ENCODE measurements at places on chromosomes 1 and 21.

DNA sequence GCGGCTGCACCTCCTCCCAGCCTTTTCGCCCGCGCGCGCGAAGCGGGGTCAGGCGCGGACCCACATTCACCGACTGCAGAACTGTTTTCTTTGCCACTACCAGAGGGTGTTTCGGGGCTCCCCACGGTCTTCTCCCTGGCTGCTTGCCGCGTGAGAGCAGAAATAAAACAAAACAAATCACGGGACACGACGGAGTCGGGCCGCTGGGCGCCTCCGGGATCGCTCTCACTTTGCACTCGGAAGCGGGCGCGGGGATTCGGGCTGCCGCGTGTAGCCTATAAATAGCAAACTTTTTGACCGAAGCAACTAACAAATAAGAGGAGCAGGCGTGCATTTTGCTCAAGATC lies 412.3 kb upstream of the ESRRG start:
- DNase-seq, result no peak

GRCh38 chr1:79364896-79365295 lies 358.4 kb upstream of the ADGRL4 start:
- DNase-seq, result no peak

- DNase-seq, result no peak
Observed at GRCh38 chr21:46555678-46556077, 49.2 kb downstream of the S100B start.

DNA sequence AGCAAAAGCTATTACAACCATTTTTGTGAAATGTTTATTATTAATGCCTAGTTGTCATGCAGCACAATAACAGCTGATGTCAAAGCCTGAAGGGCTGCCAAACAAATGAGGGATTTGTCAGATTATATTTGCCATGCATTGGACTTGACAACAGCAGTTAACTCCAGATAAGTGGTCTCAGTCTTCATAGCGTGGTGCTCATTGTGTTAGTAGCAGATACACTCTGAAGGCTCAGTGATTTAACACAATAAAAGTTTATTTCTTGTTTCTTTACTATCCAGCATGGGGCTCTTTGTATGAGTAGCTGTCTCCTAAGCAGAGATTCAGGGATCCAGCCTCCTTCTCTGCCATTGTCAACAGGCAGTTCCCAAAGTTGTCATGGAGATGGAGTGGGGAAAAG lies 76.0 kb upstream of the PTGFRN start:
- no peak for DNase-seq

- no peak for DNase-seq
Observed at GRCh38 chr1:2433936-2434655, 21.7 kb upstream of the PEX10 start.

DNA sequence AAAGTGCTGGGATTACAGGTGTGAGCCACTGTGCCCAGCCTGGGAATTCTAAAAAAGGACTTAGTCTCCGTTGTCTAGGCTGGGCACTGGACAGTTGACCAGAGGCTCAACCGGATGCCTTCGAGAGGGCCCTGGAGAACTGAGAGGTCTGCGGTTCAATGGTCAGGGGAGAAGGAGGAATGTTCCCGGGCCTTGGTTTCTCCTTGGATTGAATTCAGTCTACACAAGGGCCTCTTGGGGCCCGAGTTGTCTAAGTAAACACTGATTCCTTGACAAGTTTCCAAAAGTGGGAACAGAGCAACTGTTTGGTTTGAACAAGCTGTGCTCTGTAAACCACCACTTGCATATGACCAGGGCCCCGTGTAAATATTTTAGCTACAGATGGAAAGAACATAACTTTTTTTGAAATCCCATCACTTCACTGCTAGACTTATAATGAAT lies 29.1 kb upstream of the CAPZB start:
- DNase-seq, result peak; percentile 60

DNA sequence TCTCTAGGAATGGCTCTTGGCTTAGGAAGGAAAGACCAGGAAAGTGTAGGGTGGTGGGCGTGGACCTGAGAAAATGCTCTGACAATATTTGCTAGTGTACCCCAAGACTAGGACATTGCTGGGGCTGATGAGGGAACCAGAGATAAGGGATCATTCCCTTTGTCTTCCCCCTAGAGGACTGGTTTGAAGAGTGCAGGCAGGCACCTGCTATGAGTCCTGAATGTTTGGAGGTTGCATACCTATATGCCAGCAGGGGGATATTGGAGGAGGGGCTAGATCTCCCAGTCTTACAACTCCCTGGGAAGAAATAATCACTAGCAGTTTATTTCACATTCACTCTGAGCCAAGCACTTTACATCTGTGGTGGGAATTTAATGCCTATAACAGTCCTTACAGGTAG lies 6.0 kb upstream of the BCL10 start:
- no peak for DNase-seq
